ENCODE measurements at places on chromosomes 12 and 14. TPM values are rescaled to one million over a fixed set of nuclear protein-coding genes. Genes with fewer than 3 reads are reported as not detected.
A peak's percentile ranks its signal among the peaks of the same experiment; 100 is the strongest.

- DNase-seq: no peak
These were observed 35.1 kb downstream of the DHX37 start for GRCh38 chr12:124953689-124954405.

KLHL33 gene
- total RNA-seq: not detected

- DNase-seq: no peak
These were observed 6.4 kb downstream of the LTBP2 start for GRCh38 chr14:74605531-74606223.

GRCh38 chr12:75814851-75815754, 216.5 kb downstream of the PHLDA1 start:
- DNase-seq: no peak

- no peak for DNase-seq
These were observed 179.7 kb downstream of the PDZRN4 start for GRCh38 chr12:41367726-41368405.

DNA sequence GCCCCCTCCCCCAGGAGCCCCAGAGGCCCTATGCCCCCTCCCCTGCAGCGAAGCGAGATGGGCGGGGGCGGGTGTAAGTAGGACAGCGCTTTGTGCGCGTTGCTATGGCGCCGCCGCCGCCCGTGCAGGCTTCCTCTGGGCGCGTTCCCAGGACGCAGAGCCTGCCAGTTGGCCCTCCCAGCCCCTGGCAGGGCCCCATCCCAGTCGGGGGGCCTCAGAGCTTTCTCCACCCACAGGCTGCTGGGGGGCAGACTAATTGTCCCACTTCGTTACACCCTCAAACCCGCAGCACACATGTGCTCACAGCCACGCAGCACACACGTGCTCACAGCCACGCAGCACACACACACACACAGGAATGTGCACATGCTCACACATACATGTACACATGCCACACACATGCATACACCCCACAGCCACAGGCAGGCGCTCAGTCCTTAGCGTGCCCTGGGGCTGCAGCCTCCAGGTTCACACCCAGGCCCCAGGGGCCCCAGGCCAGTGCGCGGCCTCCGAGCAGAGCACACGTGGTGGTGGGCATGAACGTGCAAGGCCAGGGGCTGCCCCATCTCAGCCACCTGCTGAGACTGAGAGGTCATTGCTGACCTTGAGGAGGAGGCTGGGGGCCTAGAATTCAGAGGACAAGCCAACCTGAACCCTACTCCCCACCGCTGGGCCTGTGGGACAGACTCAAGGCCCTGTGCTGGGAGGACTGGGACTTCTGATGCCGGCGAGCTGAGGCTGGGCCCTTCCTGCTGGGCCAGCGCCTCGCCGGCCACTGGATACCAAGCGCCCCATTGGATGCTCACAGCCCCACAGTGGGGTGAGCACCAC, 15.6 kb downstream of the TRMT61A start:
- DNase-seq: no peak

DNA sequence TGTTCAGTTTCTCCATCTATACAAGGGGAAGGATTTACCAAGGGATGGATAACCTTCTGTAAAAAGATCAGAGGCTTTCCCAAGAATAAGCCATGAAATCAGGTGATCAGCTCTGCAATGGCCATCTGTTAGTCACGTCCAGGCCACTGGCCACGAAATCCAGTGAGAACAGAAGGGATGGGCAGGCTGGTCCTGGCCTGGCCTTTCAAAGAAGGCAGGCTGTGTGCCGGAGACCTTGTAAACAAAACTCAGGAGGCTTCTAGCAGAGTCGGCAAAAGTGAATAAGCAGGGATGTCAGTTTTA, 68.5 kb downstream of the RNF34 start:
- DNase-seq: no peak

- peak; percentile 7 for DNase-seq
These were observed 184.8 kb downstream of the SLC16A7 start for GRCh38 chr12:59780605-59781135.

MORN3 gene
- total RNA-seq: 2.0 TPM

DNA sequence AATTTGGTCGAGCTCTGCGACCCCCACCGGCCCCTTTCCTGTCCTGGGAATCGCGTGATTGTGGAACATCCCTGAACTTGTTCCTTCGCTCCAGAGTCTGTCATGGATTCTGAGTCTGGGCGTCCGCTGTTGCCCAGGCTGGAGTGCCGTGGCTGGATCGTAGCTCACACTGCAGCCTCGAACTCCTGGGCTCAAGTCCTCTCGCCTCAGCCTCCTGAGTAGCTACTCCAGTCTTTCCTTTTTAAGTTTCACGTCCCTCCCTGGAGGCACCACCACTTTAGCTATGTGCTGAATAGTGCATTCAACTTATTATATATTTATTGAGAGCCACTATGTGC, 698 bp downstream of the ACOT6 start:
- no peak for DNase-seq

DNA sequence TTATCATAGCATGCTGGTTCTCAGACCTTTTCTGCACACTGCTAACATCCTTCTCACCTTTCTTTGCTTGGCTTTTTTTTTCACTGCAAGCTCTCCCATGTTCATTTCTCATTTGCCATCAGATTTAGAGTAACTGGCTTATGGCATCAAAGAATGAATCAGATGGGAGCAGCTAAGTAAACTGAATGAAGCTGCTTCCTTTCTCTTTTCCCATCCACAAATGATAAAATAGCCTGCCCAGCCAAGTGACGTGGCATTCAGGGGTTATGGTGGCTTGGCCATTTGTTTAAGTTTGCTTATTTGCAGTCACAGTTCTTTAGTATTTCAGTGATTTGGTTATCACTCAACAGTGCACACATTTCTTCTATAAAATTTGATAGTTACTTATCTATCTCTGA, 708.6 kb downstream of the DIO2 start:
- no peak for DNase-seq

STON2 gene
- total RNA-seq: 13.8 TPM

C3AR1 gene
- not detected for total RNA-seq

DNA sequence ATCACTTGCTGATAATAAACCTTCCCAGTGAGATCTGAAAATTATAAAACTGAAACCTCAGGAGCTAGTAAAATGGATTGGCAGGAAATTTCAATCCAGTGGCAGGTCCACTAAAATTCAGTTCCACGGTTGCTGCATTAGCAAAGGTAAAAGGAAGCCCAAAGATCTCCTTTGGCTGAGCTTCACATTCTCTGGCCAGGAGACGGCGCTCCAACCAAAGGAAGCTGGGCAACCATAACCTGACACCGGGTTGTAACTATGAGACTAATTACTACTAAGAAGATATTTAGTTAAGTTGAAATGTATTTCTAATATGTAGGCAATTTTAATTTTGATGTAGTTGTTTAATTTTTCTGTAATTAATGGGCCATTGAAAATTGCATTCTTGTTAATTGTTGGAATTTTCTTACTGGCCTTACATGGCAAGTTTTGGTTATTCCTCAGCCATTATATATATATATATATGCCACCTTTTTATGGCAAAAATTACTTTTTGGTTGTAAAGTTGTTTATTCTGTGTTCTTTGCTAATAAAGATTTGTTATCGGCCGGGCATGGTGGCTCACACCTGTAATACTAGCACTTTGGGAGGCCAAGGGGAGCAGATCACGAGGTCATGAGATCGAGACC, 17.0 kb downstream of the OR8S1 start:
- DNase-seq: peak; percentile 27

MYG1 gene
- total RNA-seq: 58.0 TPM

DNA sequence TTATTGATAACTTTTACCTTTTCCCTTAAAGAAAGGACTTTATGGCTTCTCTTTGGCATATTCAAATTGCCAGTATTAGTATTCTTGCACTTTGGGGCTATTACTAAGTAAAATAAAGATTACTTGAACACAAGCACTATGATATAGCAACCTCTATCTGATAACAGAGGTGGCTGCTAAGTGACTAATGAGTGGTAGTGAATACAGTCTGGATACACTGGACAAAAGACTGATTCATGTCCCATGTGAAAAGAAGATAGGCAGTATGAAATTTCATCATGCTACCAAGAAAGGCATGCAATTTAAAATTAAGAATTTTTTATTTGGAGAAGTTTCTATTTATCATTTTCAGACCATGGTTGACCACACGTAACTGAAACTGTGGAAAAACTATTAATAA, 399.9 kb downstream of the FSCB start:
- DNase-seq: no peak
